ENCODE measurements at places on chromosomes 13 and 19. TPM values are rescaled to one million over a fixed set of nuclear protein-coding genes. Genes with fewer than 3 reads are reported as not detected.

DNA sequence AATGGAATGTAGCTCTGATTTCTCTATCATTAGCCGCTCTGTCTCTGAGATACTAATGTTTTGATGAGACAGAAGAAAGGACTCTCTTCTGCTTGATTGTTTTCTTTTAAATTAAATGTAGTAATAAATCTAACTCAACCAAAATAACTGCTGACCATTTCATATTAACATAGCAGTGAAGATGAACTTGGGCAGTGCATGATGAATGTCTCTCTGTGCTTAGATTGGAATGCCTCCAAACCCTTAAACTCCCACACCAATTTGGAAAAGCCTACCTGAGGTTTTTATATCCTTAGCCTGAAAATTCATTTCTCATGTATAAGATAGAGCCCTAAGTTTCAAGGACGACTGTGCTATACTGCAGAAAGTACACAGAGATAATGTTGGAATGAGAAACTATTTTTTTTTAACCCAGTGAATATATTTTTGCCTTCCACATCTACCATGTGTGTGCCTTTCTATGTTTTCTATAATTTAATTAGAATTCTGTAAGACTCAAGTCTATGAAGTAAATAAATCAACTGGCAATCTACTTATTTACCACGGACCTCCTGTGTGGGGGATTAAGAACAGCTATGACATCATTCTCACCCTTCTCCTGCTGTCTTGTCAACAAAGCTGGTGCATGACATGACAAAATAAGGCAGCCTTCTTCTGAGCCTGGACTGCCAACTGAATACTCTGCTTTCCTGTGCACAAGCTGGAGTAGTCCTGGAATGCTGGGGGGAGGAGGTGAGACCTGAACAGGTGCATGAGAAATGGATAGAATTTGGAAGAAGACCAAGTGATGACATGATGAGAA, 155.5 kb downstream of the FGF9 start:
- no peak overlapping the region for H3K27ac ChIP-seq
- no peak for DNase-seq
- H3K36me3 ChIP-seq, result no peaks in the 10 kb centered on the region
- H3K4me3 ChIP-seq, result no peak overlapping the region
- no peaks in the 10 kb centered on the region for H3K27me3 ChIP-seq
- no peaks in the 10 kb centered on the region for H3K4me1 ChIP-seq

- H3K27me3 ChIP-seq, result no peaks in the 10 kb centered on the region
- H3K36me3 ChIP-seq, result no peaks in the 10 kb centered on the region
- H3K27ac ChIP-seq, result no peak overlapping the region
- no peak overlapping the region for H3K4me3 ChIP-seq
- peaks cover 23% of the 10 kb centered on the region for H3K4me1 ChIP-seq
These were observed 65.6 kb downstream of the IRS2 start for GRCh38 chr13:109720758-109721184.

- H3K4me1 ChIP-seq, result no peaks in the 10 kb centered on the region
- no peaks in the 10 kb centered on the region for H3K36me3 ChIP-seq
- no peaks in the 10 kb centered on the region for H3K27me3 ChIP-seq
- H3K4me3 ChIP-seq, result no peak overlapping the region
- no peak for DNase-seq
These were observed 207.6 kb upstream of the SERP2 start for GRCh38 chr13:44165889-44166496.

DNA sequence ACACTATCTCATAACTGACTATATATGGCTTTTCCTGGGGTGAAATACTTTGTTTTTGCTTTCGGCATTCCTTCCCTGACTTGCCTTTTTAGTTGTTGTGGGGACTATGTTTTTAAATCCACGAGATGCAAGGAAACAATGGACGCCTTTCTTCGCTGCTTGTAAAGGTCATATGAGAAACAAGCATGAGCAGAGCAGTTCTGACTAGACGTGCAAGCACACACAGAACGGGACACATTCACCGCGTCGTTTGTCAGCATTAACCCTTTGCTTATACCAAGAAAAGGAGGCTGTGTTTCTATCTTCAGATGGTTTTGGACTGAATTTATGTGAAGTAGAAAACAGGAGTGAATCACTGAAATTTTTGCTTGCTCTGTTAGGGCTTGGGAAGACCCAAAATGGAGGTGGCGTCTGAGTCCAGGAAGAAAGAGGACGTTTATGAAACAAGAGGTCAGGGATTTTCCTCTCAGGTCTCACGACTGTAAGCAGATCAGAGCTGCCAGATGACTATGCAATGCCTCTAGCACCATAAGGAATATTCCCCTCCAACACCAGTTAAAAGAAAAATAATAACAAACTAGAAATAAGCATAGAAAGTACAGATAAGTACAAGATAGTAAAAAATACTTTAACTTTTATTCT, 358.9 kb downstream of the DLEU7 start:
- H3K4me3 ChIP-seq, result no peak overlapping the region
- H3K27ac ChIP-seq, result no peak overlapping the region
- no peaks in the 10 kb centered on the region for H3K27me3 ChIP-seq

GRCh38 chr13:97339988-97340749, 93.8 kb upstream of the RAP2A start:
- peak overlapping the region; percentile 73 for H3K27ac ChIP-seq
- H3K36me3 ChIP-seq, result peaks cover 32% of the 10 kb centered on the region
- H3K4me1 ChIP-seq, result peaks cover 59% of the 10 kb centered on the region
- no peaks in the 10 kb centered on the region for H3K27me3 ChIP-seq
- no peak for DNase-seq
- no peak overlapping the region for H3K4me3 ChIP-seq

DNA sequence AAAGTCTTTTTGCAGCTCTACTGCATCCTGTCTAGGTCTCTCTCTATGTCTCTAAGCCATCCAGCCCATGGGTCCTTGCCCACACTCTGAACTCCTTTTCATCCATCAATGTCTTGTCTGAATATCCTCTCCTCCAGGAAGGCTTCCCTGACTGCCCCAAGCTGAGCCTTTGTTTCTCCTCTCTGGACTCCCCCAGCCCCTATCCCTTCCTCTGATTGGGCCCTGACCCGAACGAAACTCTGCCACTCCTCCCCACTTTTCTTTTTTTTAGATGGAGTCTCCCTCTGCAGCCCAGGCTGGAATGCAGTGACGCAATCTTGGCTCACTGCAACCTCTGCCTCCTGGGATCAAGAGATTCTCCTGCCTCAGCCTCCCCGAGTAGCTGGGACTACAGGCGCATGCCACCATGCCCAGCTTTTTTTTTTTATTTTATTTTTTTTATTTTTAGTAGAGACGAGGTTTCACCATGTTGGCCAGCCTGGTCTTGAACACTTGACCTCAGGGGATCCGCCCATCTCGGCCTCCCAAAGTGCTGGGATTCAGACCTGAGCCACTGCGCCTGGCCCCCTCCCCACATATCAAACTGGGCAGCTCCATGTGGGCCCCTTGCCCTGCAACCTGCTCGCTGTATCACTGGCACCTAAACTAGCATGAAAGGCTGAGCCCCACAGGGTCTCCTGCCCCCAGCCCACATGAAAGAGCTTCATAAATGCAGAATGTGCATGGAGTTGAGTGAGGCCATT, 870 bp upstream of the UNC13A start:
- H3K4me3 ChIP-seq, result no peak overlapping the region
- no peaks in the 10 kb centered on the region for H3K36me3 ChIP-seq
- peaks cover 22% of the 10 kb centered on the region for H3K27me3 ChIP-seq
- no peaks in the 10 kb centered on the region for H3K4me1 ChIP-seq
- H3K27ac ChIP-seq, result no peak overlapping the region
- DNase-seq, result no peak

DNA sequence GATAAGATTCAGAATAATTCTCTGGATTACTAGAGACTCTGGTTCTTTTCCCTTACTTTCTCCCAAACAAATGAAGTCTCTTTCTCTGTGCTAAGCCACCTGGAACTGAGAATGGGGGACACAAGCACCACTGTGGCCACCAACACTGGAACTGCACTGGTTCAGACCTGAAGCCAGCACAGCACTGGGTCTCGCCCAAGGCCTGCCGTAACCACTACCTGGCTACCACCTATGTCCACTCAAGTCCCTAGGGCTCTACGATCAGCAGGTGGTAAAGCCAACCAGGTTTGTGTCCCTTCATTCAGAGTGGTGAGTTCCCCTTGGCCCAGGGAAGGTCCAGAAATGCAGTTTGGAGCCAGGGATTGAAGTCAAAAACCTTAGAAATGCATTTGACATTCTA, 626.2 kb downstream of the DIAPH3 start:
- no peaks in the 10 kb centered on the region for H3K27me3 ChIP-seq
- H3K4me1 ChIP-seq, result no peaks in the 10 kb centered on the region
- H3K36me3 ChIP-seq, result no peaks in the 10 kb centered on the region
- no peak overlapping the region for H3K4me3 ChIP-seq
- no peak for DNase-seq

GRCh38 chr13:100707818-100708740, 33.5 kb upstream of the TMTC4 start:
- H3K27ac ChIP-seq, result no peak overlapping the region
- no peak overlapping the region for H3K4me3 ChIP-seq
- no peaks in the 10 kb centered on the region for H3K4me1 ChIP-seq
- H3K36me3 ChIP-seq, result no peaks in the 10 kb centered on the region
- H3K27me3 ChIP-seq, result no peaks in the 10 kb centered on the region

- DNase-seq, result no peak
- no peaks in the 10 kb centered on the region for H3K36me3 ChIP-seq
- H3K4me1 ChIP-seq, result peaks cover 6% of the 10 kb centered on the region
- H3K27me3 ChIP-seq, result no peaks in the 10 kb centered on the region
- H3K4me3 ChIP-seq, result no peak overlapping the region
- H3K27ac ChIP-seq, result peak overlapping the region; percentile 33
These were observed 242.1 kb downstream of the DACH1 start for GRCh38 chr13:71624653-71625600.

- no peaks in the 10 kb centered on the region for H3K27me3 ChIP-seq
- DNase-seq, result no peak
- no peaks in the 10 kb centered on the region for H3K4me1 ChIP-seq
- H3K4me3 ChIP-seq, result no peak overlapping the region
- no peak overlapping the region for H3K27ac ChIP-seq
These were observed 5.0 kb downstream of the NFILZ start for GRCh38 chr19:8635422-8635821.

DNA sequence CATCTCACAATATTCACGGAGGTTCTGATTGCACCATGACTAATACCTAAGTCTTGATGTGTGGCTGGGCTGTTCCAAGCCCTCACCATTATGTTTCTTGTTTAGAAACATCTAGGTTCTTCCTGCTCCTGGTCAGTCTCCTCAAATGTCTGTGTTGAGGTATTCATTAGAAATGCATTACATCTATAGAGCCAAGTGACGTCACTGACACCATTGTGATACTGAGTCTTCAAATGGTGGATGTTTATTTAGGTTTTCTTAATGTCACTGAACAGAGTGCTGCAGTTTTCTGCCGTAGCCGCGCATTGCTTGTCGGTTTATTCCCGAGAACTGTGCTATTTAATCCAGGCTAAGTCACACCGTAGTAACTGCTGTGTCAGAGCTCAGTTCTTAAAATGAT, 142.4 kb upstream of the SPACA7 start:
- no peak overlapping the region for H3K27ac ChIP-seq
- no peaks in the 10 kb centered on the region for H3K36me3 ChIP-seq
- H3K4me3 ChIP-seq, result no peak overlapping the region
- no peaks in the 10 kb centered on the region for H3K27me3 ChIP-seq
- no peak for DNase-seq

DNA sequence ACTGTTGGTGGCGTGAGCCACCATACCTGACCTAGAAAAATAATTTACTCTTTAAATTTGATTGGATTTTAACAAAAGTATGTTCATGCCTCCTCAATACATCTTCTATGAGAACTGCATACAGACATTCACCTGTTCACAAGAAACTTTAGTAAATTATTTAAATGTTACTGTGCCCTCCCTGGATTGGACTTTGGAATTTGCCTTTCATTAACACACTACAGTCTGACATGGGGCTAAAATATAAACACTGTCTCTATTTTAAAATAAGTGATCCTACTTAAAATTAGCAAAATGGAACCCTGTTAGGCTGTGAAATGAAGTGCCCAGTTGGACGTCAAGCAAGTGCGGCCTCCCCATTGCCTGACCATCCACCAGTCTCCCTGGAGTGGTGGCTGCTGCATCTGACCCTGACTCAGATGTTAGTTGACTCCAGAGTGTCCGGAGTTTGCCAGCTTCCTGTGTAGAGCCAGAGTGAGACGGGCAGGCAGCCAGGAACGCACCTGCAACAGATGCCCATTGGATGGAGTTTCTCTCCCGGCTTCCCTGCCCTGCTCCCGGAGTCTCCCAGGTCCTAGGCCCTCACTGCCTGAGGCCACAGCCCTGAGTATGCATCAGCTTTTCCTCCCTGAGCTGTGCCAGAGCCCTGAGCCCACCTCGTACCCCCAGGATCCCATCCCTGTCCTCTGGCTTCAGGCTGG, 45.9 kb upstream of the ATP11A start:
- H3K4me1 ChIP-seq, result no peaks in the 10 kb centered on the region
- H3K36me3 ChIP-seq, result no peaks in the 10 kb centered on the region
- no peak overlapping the region for H3K27ac ChIP-seq
- H3K4me3 ChIP-seq, result no peak overlapping the region

- H3K4me1 ChIP-seq, result peaks cover 15% of the 10 kb centered on the region
- H3K4me3 ChIP-seq, result no peak overlapping the region
- no peaks in the 10 kb centered on the region for H3K36me3 ChIP-seq
- no peak overlapping the region for H3K27ac ChIP-seq
- H3K27me3 ChIP-seq, result no peaks in the 10 kb centered on the region
- no peak for DNase-seq
These were observed 22.9 kb downstream of the LRCH1 start for GRCh38 chr13:46575818-46576221.

GRCh38 chr13:78971355-78972025, 312.5 kb upstream of the OBI1 start:
- no peak overlapping the region for H3K27ac ChIP-seq
- no peak overlapping the region for H3K4me3 ChIP-seq
- H3K27me3 ChIP-seq, result no peaks in the 10 kb centered on the region
- no peak for DNase-seq
- no peaks in the 10 kb centered on the region for H3K4me1 ChIP-seq
- H3K36me3 ChIP-seq, result no peaks in the 10 kb centered on the region

DNA sequence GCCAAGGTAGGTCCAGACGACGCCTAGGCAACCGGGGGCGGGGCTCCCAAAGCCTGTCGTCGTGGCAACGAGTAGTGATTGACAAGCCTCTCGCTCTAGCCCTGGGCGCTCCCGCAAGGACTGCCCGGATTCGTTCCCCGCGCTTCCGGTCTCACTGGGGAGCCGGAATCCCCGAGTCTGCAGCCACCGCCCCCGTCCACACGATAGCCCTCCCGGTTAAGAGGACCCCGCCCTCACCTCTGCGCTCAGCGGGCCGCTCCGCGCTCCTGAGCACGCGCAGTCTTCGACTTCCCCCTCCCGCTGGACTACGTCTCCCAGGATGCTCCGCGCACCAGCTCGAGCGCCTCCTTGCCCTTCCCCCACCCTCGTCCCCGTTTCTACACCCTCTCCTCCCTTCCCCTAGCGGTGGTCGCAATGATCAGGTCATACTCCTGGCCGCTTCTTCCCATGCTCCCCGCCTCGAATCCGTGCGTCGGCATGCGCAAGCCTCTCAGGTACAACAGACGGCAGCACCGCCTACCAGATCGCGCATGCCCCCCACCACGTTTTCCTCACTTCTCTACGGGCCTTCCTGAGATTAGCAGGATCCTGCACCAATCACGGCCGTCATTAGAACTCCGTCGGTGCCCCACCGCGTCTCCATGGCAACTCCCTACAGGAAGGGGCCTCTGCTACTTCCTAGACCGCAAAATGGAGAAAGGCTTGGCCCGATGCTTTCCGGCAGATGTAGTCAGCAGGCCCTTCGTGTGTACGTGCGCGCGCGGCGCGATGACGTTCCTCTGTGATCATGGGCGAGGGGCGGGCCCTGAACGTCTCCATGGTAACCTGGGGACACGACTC, at the start of gene MZF1:
TSS of gene MZF1 (minus strand) at position 518 of the 840 bp plus-strand sequence. CDS start 1,946 bp downstream, outside the sequence.
- H3K36me3 ChIP-seq, result no peaks in the 10 kb centered on the region
- H3K4me3 ChIP-seq, result peak within 1 kb of the TSS; percentile 50
- H3K27me3 ChIP-seq, result no peaks in the 10 kb centered on the region
- peaks cover 26% of the 10 kb centered on the region for H3K4me1 ChIP-seq
- DNase-seq, result peak; percentile 100

Gene RAX2
- total RNA-seq, result not detected

Gene CLEC4G
- total RNA-seq, result not detected

Gene FUT3
- total RNA-seq, result 0.14 TPM

Measured in adrenal gland (tissue), 19 donors.